ENCODE measurements at places on chromosomes 12 and 14. TPM values are rescaled to one million over a fixed set of nuclear protein-coding genes. Genes with fewer than 3 reads are reported as not detected.

Gene GPX2
- total RNA-seq: not detected

Gene FIGNL2
- total RNA-seq: not detected

Gene LIN7A
- total RNA-seq: 0.61 TPM

Gene SLC6A13
- total RNA-seq: not detected

Gene MARCHF9
- total RNA-seq: 46.2 TPM

Gene COCH
- total RNA-seq: 19.8 TPM

DNA sequence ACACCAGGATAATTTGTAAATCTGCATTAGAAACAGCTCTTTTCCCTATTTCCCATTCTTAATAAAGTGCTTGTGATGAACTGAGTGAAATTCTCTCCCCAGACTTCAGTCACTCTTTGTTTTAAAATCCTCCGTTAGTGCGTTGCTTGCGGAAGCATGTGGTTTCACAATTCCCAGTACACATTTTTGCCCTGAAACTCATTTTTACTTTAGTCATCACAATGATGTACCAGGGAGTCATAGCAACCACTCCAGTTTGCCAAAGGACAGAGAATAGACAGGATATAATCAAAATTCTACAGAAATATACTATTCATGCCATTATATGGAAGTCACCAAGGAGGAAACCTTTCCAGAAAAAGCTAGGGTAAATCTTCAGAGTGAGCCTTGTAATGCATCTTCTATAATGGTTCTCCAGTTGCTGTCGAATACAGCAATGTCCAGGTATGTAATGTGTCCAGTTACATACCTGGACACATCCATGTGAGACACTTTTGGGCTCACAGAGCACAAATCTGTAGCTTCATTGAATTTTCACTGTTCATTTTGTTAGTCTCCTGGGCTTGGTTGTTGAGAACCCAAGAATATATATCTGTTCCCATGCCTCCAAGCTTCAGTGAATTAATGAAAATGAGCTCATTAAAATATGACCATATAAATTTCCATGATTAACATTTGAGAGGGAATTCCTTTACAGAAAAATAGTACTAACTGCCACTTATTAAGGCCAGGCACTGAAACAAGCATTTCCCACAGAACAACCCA, 57.8 kb downstream of the GPR135 start:
- DNase-seq: no peak

GRCh38 chr12:52132754-52133161, 53.3 kb downstream of the SMIM41 start:
- no peak for DNase-seq

DNA sequence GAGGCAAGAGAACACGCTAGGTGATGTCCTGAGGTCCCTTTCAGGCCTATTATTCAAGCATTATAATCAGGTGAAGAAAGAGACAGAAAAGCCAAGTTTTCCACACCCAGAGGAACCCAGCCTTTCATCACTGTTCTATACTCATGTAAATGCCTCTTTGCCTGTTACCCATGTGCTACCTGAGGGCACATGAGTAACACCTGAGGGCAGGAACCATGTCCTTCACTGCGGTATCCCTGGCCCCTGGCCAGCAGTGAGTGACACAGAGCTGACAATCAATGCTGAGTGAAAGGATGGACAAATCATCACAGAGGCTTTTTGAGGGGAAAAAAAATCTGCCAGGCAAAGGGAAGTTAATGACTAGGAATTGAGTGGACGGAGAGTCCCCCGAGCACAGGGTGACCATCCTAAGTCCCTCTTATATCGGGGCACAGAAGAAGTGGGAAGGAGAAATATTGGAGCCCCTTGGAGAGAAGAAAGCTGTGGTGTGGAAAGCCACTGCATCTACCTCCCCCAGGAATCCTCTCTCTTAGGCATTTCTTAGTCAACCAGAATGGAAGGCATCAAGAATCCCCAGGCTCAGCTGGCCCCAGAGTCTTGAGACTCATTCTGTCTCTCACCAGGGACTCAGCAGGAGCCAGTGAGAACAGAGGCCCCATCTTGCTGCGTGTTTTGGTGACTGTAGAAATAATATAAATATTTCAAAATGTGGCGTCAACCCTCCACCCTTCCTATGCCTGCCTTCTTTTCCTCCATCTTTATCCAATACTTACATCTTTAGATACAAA, 212.9 kb downstream of the DPF3 start:
- no peak for DNase-seq

GRCh38 chr14:55389330-55389729, 22.3 kb downstream of the ATG14 start:
- no peak for DNase-seq

GRCh38 chr12:78683031-78683430, 181.5 kb upstream of the SYT1 start:
- no peak for DNase-seq

DNA sequence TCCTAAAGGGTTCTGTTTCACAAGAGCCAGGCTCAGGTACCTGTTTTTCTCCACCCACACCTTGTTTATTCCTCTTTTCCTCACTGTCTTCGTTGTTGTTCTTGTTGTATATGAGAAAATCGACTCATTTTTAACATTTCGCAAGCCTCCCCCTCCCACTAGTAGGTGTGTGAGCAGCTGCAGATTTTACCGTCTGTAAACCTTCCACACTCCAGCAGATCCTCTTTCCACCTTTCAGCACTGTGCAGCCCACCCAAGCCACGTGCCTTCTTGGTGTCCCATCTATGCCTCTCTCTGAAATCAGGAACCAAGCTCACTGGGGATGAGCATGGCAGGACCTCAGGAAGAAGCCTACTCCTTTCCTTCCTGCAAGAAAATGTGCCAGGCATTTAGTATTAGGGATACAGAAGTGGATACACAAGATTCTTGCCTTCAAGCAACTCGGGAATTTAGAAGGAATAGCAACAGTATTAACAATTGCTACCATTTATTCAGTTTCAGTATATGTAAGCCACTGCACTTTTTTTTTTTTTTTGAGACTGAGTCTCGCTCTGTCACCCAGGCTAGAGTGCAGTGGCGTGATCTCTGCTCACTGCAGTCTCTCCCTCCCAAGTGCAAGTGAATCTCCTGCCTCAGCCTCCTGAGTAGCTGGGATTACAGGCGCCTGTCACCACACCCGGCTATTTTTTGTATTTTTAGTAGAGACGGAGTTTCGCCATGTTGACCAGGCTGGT, 113.6 kb downstream of the CHST11 start:
- DNase-seq: peak; percentile 32

GRCh38 chr12:100413001-100413400, 56.1 kb downstream of the SLC17A8 start:
- DNase-seq: no peak

DNA sequence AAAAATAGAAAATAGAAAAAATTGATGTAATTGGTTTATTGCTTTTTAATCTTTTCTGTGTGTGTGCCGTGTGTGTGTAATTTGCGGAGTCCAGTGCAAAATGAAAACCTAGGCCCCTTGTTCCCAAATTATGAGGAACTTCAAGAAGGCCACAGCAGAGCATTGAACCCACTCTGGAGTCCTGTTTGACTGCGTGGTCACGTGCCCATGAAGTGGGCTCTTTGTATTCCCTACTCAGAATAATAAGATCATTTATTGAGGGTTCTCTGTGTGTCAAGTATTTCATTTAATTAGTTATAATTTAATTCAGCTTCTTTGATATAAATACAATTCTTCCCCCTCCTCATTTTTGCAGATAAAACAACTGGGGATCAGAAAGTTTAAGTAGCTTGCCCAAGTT, 12.3 kb upstream of the NINJ2 start:
- DNase-seq: no peak

GRCh38 chr12:53380794-53381730, 1.1 kb downstream of the SP1 start:
- no peak for DNase-seq

DNA sequence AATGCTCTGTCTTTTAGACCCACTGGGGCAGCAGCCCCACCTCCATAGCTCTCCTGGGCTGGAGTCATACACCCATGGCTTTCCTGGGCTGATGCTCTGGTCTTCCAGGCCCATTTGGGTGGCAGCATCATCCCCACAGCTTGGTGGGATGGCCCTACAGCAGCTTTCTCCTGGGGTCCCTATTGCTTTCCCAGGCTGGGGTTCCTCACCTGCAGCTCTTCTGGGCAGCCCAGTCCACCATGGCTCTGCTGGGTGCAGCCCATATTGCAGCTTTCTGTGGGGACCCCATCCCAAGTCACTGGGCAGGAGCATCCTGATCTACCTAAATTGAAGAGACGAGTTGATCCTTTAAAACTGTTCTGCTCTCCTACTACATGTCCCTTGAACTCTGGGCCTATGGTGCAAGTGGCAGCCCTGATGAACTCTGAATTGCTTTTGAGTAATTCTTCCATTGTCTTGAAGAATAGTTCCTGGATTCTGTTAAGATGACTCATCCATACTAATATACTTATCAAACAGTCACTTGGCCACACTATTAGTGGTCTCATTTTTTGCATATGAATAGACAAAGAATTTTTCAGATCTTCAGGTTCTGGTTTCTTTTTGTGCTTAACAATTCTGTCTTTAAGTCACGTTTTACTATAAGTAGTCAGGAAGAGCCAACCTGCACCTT, 390.1 kb downstream of the DPF3 start:
- DNase-seq: no peak

GRCh38 chr14:64721391-64721791, 17.2 kb downstream of the PLEKHG3 start:
- DNase-seq: no peak

- DNase-seq: no peak
Measured at GRCh38 chr12:41604830-41605229, 416.7 kb downstream of the PDZRN4 start.

DNA sequence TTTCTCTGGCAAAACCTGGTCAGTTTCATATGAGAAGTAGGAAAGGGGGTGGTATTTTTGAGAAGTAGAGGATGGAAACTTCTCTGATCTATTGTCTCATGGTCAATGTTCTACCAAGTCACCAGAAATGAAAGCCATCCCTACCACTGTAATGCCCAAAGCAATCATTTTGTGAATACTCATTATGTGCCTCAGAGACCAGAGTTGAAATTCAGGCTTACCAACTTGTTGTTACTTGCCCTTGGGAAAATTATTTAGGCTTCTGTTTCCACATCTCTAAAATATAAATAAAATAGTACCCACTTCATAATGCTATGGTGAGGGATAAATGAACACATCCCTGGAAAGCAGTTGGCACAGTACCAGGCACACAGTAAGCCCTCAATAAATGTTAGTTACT, 723.7 kb upstream of the TBX3 start:
- no peak for DNase-seq

DNA sequence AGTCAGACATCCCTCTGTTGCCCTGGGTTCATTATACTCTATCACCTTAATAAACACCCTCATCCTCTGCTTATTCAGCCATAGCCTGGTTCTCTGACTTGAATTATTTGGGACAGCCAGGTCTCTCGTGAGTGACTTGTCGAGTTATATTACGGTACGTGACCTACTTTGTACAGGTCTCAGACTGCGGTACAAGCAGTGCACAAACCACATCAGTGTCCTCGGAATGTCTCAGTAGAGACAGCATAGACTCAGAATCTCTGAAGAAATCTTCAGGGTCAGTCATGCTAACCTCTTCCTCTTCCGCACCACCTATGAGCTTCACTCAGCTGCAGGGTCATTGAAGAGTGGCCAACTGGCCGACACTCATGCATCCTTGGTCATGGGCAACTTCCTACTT, 860.8 kb downstream of the BCL11B start:
- DNase-seq: no peak

- DNase-seq: peak; percentile 57
Measured at GRCh38 chr12:130818635-130819576, 20.1 kb downstream of the STX2 start.

- peak; percentile 49 for DNase-seq
Measured at GRCh38 chr14:90518941-90519256, 122.1 kb downstream of the CALM1 start.

DNA sequence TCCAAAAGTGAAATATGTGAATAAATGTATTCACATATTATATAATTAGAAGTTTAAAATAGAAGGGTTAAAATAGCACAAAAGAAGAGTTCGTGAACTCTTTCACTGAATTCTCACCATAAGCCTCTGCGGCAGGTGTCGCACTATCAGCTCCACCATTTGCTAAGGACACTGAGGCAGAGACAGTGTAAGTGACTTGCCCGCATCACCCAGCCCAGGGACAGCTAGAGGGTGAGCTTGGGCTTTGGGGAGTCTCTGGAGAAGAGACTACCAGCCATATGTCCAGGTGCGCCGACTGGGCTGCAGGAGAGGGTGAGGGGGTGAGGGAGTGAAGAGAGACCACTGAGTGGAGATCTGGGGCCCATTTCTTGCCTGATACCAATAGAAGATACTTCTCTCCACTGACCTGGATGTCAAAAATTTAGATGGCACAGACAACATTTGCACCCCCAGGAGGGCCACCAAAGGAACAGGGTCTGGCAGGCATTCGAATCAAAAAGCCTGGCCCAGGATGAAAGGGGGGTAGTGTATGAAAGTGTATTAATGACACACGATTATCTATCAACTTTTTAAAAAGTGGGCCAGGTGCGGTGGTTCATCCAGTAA, 28.5 kb downstream of the FAIM2 start:
- DNase-seq: no peak

DNA sequence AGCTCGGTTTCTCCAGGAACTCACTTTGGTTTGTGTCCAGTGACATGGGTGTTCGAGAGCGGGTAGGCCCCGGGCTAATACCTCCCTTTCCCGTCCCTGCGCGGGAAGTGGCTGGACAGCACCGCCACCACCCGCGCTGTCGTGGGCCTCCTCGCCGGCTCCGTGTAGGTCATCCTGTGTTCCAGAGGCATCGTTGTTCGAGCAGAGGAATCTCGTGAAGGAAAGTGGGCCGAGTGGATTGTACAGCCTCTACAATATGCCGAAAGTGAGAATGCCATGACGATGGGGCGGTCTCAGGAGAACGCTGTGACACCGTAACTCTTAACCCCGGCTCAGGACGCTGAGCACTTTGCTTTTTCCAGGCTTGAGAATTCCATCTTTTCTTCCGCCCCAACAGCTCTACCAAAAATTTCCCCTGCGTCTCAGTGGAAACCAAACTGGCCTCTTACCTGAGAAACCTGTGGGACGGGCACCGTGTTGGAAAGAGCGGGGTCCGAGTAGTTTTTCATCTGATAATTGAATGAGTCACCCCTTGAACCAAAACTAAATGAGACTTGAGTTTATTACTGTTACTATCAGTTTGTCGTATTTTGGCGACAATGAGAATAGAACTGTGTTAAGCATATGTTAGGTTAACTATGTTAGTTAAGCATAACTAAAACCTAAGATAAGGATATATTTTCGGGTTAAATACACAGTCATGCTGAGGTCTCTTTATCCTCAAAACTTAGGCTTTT, 510 bp downstream of the EIF2S1 start:
- no peak for DNase-seq

DNA sequence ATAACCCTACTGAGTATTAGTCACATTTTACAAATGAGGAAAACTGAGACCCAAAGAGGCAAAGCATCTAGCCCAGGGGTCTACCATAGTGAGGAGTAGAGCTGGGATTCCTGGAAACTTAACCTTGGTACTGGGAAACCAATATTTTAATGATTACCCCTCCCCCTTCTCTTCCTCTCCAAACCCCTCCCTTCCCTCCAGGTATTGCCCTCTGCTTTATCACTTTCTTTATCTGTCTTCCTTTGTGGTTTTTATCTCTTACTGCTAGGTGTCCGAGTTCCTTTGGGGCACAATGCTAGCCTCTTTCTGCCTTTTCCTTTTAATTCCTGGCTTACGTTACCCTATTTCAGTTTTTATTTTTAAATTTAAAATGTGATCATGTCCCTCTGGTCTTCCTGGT, 2.8 kb downstream of the GABARAPL1 start:
- DNase-seq: no peak
